Diencephalon (tissue), 1 donor: ENCODE measurements at places on chromosomes 1 and 21. TPM values are rescaled to one million over a fixed set of nuclear protein-coding genes. Genes with fewer than 3 reads are reported as not detected.

Gene VAV3
- 11.5 TPM for total RNA-seq

Gene NUDT4B
- total RNA-seq, result 5.5 TPM

Gene OR10Z1
- not detected for total RNA-seq

Gene LCE1E
- not detected for total RNA-seq

Gene PRAMEF17
- total RNA-seq, result not detected

Gene ITGB2
- total RNA-seq, result 15.0 TPM

Gene ZNF683
- not detected for total RNA-seq

Gene ANGPTL1
- total RNA-seq, result 1.8 TPM

Gene FCRL5
- not detected for total RNA-seq

Gene VWA1
- total RNA-seq, result 5.3 TPM

Gene KIF26B
- total RNA-seq, result 19.4 TPM

Gene ADARB1
- total RNA-seq, result 33.4 TPM

Gene NASP
- total RNA-seq, result 87.7 TPM

Gene CD2
- not detected for total RNA-seq

Gene KCNE1
- 0.46 TPM for total RNA-seq

Gene EXTL1
- total RNA-seq, result 2.5 TPM

Gene RPS6KC1
- total RNA-seq, result 99.0 TPM

Gene RYR2
- 27.9 TPM for total RNA-seq

Gene C4BPA
- not detected for total RNA-seq

Gene LCE3E
- not detected for total RNA-seq

Gene SPTA1
- 0.92 TPM for total RNA-seq

Gene NEGR1
- 149 TPM for total RNA-seq

Gene CFAP57
- 6.2 TPM for total RNA-seq

Gene LDLRAD1
- not detected for total RNA-seq

Gene FCGR3A
- 11.1 TPM for total RNA-seq

Gene SERPINC1
- not detected for total RNA-seq

Gene ACKR1
- 0.92 TPM for total RNA-seq

Gene OR2T35
- not detected for total RNA-seq

Gene CLSTN1
- total RNA-seq, result 233 TPM

Gene C1orf141
- 0.69 TPM for total RNA-seq

Gene FLG2
- total RNA-seq, result not detected

Gene TRIM67
- total RNA-seq, result 29.3 TPM

Gene GOLT1A
- total RNA-seq, result 5.5 TPM

Gene TCHH
- total RNA-seq, result 0.23 TPM

Gene FAAH
- total RNA-seq, result 26.8 TPM

Gene PLA2G2F
- not detected for total RNA-seq

Gene KRTAP19-3
- not detected for total RNA-seq

Gene ERICH3
- total RNA-seq, result 20.3 TPM
